LNCaP clone FGC (cell line): ENCODE measurements at places on chromosomes 16 and 17.

- DNase-seq, result peak; percentile 45
Observed at GRCh38 chr17:50052822-50053653, 2.9 kb upstream of the ITGA3 start.

DNA sequence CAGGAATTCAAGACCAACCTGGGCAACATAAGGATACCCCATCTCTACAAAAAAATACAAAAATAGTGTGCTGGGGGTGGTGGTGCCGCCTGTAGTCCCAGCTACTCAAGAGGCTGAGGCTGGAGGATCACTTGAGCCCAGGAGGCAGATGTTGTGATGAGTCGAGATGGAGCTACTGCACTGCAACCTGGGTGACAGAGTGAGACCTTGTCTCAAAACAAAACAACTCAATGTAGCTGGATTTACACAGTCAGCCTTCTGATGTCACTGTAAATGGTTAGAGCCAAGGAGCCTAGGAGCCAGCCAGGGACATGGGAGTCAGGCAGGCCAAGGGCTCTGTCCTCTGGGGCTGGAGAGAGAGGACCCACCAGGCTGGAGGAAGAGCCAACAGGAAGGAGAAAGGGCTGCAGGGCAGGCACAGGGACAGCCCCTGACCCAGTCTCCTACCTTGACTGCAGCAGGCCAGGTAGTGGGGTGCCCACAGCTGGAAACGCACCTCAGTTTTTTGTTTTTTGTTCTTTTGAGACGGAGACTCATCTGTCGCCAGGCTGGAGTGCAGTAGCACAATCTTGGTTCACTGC lies 8.4 kb downstream of the CDIPT start:
- no peak for DNase-seq

- no peak for DNase-seq
Observed at GRCh38 chr17:36911001-36911400, 26.3 kb upstream of the LHX1 start.

DNA sequence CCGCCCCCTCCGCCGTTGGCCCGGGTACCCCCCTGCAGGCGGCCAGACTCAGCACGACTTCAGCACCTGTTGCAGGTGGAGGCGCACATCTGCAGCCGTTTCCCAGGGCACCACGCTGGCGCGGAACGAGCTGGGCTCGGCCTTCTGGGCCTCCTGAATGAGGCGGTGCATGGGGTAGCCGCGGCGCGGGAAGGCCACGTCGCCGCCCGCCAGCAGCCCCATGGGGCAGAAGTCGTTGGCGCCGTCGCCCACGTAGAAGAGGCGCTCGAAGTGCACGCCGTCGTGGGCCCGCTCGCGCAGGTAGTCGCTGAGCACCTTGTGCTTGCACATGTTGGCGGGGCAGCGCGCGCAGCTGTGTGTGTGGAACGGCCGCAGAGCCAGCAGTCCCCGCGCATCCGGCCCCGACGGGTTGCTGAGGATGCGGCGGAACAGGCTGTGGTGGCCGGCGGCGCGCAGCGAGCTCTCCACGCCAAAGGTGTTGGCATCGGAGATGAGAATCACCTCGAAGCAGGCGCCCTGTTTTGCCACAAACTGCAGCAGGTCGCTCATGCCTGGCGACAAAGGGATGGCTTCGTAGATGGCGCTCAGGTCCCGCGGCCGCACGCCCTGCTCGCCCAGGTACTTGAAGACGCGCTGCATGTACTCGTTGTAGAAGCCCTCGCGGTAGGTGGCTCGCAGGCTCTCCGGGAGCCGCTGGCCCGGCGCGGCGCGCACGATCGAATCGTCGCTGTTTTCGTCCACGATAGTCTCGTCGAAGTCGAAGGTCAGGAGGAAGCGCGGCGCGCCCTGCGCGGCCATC lies 6.2 kb downstream of the PHOSPHO1 start:
- DNase-seq, result no peak

DNA sequence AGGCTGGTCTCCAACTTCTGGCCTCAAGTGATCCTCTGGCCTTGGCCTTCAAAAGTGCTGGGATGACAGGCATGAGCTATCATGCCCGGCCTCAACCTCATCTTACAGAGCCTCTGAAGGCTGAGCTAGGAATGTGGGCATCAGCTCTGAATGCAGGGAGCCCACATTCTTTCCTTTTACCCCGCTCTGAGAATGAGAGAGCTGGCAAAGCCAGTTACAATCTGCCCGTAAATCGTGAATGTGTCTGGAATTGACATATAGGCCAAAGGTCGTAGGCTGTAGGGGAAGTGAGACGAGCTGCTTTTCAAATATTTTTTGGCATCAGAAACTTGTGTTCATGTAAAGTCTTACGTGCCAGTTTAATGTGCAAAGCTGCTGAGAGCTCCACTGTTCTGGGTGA lies 4.5 kb downstream of the TMEM238L start:
- DNase-seq, result no peak

GRCh38 chr16:28859326-28859725 lies 4.3 kb upstream of the SH2B1 start:
- DNase-seq, result no peak
